Stimulated activated CD8-positive, alpha-beta memory T cell treated with anti-CD3 and anti-CD28 coated beads, Interleukin-15, amount 100 ng/mL, for 4 hours (primary cell): ENCODE measurements at places on chromosomes 2 and 18.

GRCh38 chr18:7524786-7525185 is 42.3 kb upstream of the PTPRM start:
- DNase-seq: no peak

- DNase-seq: no peak
Measured at GRCh38 chr2:1633092-1633671, 111.1 kb downstream of the PXDN start.

DNA sequence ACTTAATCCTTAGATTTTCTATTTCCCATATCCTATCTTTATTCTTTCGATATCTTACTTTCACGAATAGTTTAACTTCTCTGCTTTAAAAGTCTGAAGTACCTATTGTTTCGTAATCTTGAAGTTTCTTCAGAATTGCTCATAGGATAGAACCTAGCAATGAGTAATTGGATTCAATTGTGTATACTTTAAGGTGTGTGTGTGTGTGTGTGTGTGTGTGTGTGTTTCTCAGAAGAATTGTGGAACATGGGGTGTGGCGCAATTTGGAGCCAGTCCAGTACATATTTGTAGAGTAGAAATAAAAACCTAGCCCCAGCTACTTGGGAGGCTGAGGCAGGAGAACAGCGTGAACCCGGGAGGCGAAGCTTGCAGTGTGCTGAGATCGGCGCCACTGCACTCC is 897.6 kb downstream of the BCL11A start:
- no peak for DNase-seq

GRCh38 chr2:97849881-97850528 is 136.6 kb downstream of the ZAP70 start:
- DNase-seq: no peak

DNA sequence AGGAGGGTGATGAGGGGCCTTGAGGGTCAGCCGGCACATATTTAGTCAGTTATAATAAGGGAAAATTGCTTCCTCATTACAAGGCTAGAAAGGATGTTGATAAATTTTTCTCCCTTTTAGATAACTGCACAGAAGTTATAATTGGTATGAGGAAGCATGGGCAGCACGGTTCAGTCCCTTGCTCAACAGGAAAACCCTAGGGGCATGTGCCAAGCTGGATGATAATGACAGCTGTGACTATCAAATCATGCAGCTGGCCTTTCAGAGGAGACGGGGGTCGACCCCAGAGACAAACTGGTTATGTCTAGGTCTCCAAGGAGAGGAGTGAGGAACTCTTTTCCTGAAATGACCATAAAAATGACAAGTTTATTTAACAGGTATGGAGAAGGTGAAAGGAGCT is 448.1 kb upstream of the VRK2 start:
- DNase-seq: no peak

GRCh38 chr18:74190086-74190485 is 41.8 kb downstream of the TIMM21 start:
- no peak for DNase-seq

GRCh38 chr18:75261430-75262223 is 51.0 kb downstream of the TSHZ1 start:
- no peak for DNase-seq

DNA sequence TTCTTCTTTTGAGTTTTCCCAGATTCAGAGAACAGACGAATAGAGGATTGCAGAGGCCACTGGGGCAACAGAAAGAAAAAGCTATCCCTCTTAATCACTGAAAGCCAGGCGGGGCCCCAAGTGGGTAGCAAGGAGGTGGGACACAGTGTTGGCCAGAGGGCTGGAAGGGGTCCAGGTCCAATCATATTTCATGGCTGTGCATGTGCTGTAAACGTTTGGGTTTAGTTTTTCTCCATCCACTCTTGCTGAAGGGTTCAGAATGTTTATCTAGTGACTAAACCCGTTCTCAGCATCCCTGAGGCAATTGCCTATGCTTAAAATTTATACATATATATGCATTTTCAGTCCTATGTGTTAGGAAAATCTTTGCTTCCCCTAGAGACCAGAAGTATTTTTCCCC is 99.4 kb upstream of the EPHA4 start:
- no peak for DNase-seq

GRCh38 chr2:83143946-83144345 is 1315.1 kb downstream of the SUCLG1 start:
- no peak for DNase-seq

DNA sequence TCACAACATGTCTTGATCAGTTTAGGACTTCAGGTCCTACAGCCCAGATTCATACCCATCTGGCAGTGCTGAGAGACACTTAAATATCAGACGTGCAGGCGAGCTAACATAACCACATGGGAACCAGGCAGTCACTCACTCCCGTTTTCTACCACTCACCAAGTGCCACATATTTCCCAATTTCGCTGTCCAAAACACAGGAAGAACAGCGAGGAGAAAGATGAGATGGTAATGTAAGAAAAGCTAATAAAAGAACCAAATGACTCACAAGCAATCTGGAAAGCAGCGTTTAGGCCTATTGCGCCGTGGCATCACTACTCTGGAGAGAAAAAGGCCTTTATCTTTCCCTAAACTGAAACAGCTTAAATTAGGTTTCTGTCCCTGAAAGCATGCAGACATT is 647.8 kb upstream of the SLC39A10 start:
- no peak for DNase-seq

GRCh38 chr2:14634489-14635390 is 2.2 kb downstream of the LRATD1 start:
- DNase-seq: no peak

GRCh38 chr2:180122874-180123273 is 115.8 kb upstream of the CWC22 start:
- no peak for DNase-seq

- no peak for DNase-seq
Measured at GRCh38 chr2:217108575-217109027, 248.7 kb upstream of the TNP1 start.

DNA sequence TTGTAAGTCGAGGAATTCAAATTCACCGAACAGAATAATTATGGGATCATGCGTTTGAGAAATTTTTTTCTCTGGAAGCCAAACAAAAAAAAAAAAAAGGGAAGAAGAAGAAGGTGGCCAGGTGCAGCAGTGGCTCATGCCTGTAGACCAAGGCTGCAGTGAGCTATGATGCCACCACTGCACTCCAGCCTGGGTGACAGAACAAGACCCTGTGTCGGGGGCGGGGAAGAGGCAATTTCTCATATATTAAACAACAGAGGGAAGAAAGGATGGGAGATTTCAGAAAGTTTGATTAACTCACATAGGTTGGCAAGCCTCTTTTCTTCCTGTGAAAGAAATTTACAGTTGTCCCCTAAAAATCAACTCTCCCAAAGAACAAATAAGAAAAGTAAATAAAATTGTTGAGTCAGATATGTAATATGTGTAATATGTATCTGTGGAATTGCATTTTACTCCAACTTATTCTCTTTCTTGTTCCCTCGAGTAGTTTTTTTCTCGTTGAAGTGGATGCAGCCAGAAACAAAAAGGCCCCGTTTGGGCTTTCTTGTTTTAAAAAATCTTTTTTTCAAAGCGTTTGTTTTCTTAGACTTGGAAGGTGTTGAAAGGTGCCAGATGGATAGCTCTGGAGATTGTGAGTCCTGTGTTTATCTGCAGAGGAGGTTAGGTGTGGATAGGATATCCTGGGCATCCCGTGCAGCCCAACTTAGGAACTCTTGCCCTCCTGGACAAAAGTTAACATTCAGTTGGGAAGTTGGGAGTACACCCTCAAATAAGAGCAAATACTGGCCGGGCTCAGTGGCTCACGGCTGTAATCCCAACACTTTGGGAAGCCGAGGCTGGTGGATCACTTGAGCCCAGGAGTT is 25.4 kb upstream of the FMNL2 start:
- no peak for DNase-seq

DNA sequence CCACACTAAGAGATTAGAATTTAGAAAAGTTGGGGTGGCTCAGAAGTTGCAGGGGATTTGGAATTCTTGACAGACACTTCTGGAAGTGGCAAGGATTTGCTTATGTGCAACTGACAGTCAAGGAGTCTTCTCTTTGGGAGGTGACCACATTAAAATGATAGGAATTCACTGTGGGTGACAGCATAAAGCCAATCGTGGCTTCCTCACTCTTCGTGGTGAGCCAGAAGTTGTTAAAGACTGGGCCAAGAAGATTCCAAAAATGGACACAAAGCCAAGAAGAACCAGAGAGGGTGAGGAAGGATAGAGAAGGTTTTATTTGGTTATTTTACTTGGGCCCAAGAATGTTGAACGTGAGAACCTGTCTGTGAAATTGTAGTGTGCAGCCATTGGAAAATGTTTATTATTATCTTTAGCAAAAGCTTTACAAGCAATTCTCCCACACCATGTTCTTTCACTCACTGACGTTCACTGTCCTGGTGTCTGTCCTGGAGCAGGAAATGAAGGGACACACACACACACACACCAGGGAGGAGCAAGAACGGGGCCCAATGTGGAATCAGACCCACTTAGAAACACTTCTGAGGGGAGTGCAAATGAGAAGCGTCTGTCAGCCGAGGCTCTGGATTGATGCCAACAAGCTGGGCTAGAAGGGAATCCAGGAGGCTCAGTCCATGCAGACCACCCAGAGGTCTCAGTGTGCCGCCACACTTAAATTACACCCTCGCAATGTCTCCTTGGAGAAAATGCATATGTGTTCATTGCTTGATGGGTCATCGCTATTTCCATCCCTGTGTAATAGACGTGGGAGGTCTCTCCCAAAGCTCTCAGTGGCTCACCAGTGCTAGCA is 37.2 kb downstream of the STEAP3 start:
- DNase-seq: no peak

GRCh38 chr18:6876641-6877041 is 147.1 kb downstream of the ARHGAP28 start:
- no peak for DNase-seq
